PC-9 (cell line): ENCODE measurements at places on chromosomes 4 and X. TPM values are rescaled to one million over a fixed set of nuclear protein-coding genes. Genes with fewer than 3 reads are reported as not detected.
A peak's percentile ranks its signal among the peaks of the same experiment; 100 is the strongest.

DNA sequence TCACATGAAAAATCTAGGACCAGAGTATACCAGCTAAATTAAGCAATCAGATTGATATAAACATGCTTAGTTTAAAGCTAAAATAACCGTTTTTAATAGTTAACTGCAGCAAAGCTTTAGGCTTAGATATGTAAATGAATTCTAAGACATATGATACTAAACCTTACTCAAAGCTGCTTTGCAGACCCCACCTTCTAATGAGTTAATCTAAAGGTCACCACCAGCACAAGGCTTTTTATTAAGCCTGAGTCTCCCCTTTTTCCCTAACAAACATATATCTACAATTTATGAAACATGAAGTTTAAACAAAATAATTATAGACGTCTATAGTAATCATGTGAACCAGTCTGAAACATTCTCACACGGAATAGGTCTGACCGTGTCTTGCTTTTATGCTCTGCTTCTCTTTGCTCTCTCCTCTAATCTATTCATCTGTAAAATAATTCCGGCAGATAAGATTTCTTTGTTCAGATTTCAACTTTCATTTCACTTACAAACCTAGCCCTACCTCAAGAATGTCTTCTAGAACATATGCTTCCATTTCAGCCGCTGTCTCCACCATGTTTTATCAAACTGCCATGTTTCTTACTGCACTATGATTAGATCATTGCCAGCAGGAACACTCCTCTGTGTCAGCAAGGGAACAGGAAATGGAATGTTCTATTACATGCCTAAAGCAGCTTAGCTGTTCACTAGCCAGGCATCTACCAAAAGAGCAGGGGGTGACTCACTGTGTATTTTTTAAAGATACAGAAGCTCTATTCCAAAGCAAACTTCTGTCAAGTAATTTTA lies 35.9 kb downstream of the ANKRD17 start:
- H3K27me3 ChIP-seq = no peaks in the 10 kb centered on the region
- 0 out of 2 replicates have a peak, but pooled peaks cover 4% of the 10 kb centered on the region for H3K4me1 ChIP-seq
- peak overlapping the region; percentile 62 for H3K27ac ChIP-seq
- peak; percentile 83 for DNase-seq
- peak overlapping the region; percentile 60 for H3K4me3 ChIP-seq

DNA sequence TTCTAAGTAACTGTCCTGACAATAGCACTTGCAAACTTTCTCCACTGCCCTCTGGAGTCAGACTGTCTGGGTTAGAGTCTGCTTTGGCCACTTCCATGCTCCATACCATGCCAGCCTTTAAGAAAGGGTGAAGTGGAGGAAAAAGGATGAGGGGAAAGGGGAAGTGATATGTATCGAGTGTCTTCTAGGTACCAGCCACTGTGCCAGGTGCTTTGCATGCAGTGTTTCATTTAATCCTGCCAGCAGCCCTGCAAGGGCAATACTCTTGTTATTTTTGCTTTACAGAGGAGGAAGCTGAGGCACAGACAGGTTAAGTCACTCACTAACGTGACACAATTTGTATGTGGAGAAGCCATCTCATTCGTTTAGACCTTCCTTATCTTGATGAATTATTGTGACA lies 55.6 kb downstream of the RTL9 start:
- H3K27ac ChIP-seq = no peak overlapping the region
- DNase-seq = no peak
- no peak overlapping the region for H3K4me3 ChIP-seq
- no peaks in the 10 kb centered on the region for H3K36me3 ChIP-seq
- no peaks in the 10 kb centered on the region for H3K27me3 ChIP-seq
- peaks cover 20% of the 10 kb centered on the region for H3K4me1 ChIP-seq

DNA sequence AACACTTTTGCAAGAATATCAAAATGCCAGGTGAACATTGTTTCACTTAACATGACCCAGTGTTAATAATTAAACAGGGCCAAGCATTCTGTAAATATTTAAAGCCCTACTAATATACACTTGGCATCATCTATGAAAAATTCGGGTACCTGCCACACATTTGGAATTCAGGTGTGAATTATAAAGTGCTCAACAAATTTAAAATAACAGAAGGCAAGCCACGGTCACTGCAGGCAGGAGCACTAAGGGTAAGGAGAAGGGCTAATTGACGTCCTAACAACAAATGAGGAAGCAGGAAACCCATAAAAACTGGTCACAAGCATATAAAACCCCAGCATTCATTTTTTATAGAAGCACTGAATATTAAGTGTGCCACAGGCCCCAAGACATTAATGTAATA lies 43.8 kb upstream of the CPEB2 start:
- no peak overlapping the region for H3K27ac ChIP-seq
- DNase-seq = no peak
- H3K4me1 ChIP-seq = no peaks in the 10 kb centered on the region
- H3K4me3 ChIP-seq = no peak overlapping the region
- no peaks in the 10 kb centered on the region for H3K27me3 ChIP-seq

- H3K27ac ChIP-seq = no peak overlapping the region
- H3K4me3 ChIP-seq = no peak overlapping the region
- H3K27me3 ChIP-seq = no peaks in the 10 kb centered on the region
- no peak for DNase-seq
- H3K36me3 ChIP-seq = no peaks in the 10 kb centered on the region
Measured at GRCh38 chrX:30008031-30008430, 207.3 kb upstream of the MAGEB2 start.

Gene NKX3-2
- not detected in 2 replicates for total RNA-seq

- no peak overlapping the region for H3K27ac ChIP-seq
- no peaks in the 10 kb centered on the region for H3K27me3 ChIP-seq
- no peaks in the 10 kb centered on the region for H3K36me3 ChIP-seq
- H3K4me1 ChIP-seq = no peaks in the 10 kb centered on the region
- DNase-seq = no peak
- H3K4me3 ChIP-seq = no peak overlapping the region
Measured at GRCh38 chrX:14883826-14884225, 10.6 kb downstream of the MOSPD2 start.

GRCh38 chr4:14087459-14087858 lies 459.9 kb upstream of the BOD1L1 start:
- no peaks in the 10 kb centered on the region for H3K4me1 ChIP-seq
- H3K27me3 ChIP-seq = no peaks in the 10 kb centered on the region

GRCh38 chr4:136302566-136302965 lies 1229.7 kb downstream of the PCDH18 start:
- H3K27ac ChIP-seq = no peak overlapping the region
- no peaks in the 10 kb centered on the region for H3K27me3 ChIP-seq
- no peaks in the 10 kb centered on the region for H3K36me3 ChIP-seq
- no peaks in the 10 kb centered on the region for H3K4me1 ChIP-seq
- no peak overlapping the region for H3K4me3 ChIP-seq

Gene CFAP99
- total RNA-seq = 0.48 and 0.85 TPM in 2 replicates

DNA sequence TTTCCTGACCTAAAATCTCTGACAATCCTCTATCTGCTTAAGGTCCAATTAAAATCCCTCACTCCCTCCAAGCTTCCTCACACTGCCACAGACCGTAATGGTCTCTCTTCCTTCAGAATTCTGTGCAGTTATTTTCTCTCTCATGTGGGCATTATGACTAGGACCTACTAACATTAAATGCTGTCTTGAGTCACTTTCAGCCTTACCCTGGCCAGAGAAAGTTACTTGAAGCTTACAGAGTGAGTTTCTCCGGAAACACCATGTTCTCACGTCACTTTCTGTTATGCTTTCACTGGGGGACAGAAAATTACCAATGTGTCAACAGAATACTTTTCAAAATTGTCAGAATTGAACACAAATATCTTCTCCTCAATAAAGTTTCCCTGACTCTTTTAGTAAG lies 271.8 kb downstream of the INPP4B start:
- H3K27me3 ChIP-seq = no peaks in the 10 kb centered on the region
- no peak overlapping the region for H3K4me3 ChIP-seq
- H3K27ac ChIP-seq = no peak overlapping the region
- no peaks in the 10 kb centered on the region for H3K4me1 ChIP-seq
- H3K36me3 ChIP-seq = no peaks in the 10 kb centered on the region
- DNase-seq = no peak

GRCh38 chr4:134078230-134078914 lies 123.2 kb downstream of the PABPC4L start:
- H3K4me3 ChIP-seq = no peak overlapping the region; the same call in 1 of the 2 replicates
- no peak overlapping the region for H3K27ac ChIP-seq
- no peak for DNase-seq
- H3K36me3 ChIP-seq = no peaks in the 10 kb centered on the region
- no peaks in the 10 kb centered on the region for H3K4me1 ChIP-seq

- H3K4me1 ChIP-seq = no peaks in the 10 kb centered on the region
- no peak overlapping the region for H3K27ac ChIP-seq
- no peak for DNase-seq
Measured at GRCh38 chrX:69082753-69083150, 82.5 kb downstream of the PJA1 start.

- H3K4me3 ChIP-seq = no peak overlapping the region
- H3K27me3 ChIP-seq = no peaks in the 10 kb centered on the region
- H3K27ac ChIP-seq = no peak overlapping the region
- DNase-seq = no peak
- H3K36me3 ChIP-seq = no peaks in the 10 kb centered on the region
Measured at GRCh38 chr4:118957722-118958445, 69.2 kb downstream of the SYNPO2 start.

DNA sequence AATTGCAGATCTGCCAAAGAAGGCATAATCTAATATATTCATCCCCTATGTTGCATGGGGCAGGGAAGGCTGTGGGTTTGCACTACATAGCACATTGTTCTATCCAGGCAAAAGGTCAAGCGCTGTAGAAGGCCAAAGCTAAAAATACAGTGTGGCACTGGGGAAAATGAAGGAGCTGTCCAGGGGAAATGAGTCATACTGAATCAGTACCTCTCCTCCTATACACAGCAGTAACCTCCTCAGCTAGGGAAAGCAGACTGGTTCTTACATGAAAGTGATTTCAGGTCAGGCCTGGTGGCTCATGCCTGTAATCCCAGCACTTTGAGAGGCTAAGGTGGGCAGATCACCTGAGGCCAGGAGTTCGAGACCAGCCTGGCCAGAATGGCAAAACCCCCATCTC lies 31.0 kb upstream of the SLC25A4 start:
- H3K27ac ChIP-seq = peak overlapping the region; percentile 58
- H3K36me3 ChIP-seq = no peaks in the 10 kb centered on the region
- H3K4me1 ChIP-seq = peaks cover 11% of the 10 kb centered on the region
- no peak overlapping the region for H3K4me3 ChIP-seq

- no peaks in the 10 kb centered on the region for H3K27me3 ChIP-seq
- no peak overlapping the region for H3K4me3 ChIP-seq
- no peak for DNase-seq
- H3K4me1 ChIP-seq = no peaks in the 10 kb centered on the region
- no peaks in the 10 kb centered on the region for H3K36me3 ChIP-seq
- no peak overlapping the region for H3K27ac ChIP-seq
Measured at GRCh38 chr4:12221031-12221430, 792.3 kb upstream of the HS3ST1 start.
